H1 (cell line): ENCODE measurements at places on chromosomes 2 and 18.

GRCh38 chr2:180980943-180981911, 822 bp downstream of the UBE2E3 start:
- DNase-seq: no peak

DNA sequence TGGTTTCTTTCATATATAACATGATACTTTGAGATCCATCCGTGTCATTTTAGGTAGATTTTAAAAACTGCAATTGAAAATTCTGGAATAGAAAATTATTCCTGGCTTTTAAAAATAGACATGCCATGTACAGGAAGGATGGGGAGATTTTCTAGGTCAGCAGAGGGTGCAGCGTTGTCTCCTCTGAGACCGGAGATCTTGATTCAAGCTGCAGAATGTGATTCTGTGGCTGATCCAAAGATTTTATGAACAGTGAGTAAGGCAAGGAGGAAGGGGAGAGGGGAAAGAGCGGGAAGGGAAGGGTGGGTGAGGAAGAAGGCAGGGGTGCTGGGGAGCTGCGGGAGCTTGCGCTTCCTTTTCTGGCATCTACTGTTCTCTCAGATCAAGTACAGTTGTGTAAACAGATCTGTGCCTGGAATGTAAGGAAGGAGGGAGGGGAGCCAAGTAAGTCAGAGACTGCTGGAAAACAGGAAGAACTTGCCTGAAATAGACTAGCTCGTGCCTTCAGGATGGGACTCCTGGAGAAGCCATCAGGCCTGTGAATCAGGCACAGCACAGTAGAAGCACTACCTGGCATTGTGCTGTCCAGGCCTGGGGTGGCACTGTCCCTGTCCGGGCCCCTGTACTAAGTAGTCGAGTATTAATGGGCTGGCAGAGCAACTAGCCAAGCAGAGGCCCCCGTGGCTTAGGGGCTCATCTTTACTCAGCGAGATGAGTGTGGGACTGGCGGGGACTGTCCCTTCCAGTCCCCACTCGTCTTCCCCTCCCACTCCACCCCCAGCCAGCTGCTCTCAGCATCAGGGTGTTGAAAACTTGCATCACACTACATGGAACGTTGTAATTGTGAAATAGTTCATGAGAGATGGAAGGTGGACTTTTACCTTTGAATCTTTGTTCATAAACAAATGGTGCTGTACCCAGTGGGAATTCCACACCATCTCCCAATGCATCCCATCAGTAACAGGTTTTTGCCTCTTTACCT, 163.5 kb downstream of the UXS1 start:
- DNase-seq: no peak

GRCh38 chr2:15427987-15428386, 133.1 kb downstream of the NBAS start:
- DNase-seq: no peak

DNA sequence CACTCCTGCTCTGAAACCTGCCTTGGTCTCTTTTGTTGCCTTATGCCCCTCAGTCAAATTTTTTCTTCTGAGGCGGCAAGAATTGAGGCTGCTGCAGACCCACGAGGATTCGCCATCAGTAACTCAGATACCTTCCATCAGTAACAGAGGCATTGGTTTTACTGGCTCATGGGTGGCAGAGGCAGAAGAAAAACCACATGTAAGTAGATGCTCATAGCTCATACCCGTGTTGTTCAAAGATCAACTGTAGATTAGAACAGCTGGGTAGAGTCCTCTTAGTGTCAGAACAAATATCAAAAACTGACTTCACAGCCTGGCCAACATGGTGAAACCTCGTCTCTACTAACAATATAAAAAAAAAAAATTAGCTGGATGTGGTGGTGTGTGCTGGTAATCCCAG, 598.0 kb upstream of the SOX11 start:
- no peak for DNase-seq

DNA sequence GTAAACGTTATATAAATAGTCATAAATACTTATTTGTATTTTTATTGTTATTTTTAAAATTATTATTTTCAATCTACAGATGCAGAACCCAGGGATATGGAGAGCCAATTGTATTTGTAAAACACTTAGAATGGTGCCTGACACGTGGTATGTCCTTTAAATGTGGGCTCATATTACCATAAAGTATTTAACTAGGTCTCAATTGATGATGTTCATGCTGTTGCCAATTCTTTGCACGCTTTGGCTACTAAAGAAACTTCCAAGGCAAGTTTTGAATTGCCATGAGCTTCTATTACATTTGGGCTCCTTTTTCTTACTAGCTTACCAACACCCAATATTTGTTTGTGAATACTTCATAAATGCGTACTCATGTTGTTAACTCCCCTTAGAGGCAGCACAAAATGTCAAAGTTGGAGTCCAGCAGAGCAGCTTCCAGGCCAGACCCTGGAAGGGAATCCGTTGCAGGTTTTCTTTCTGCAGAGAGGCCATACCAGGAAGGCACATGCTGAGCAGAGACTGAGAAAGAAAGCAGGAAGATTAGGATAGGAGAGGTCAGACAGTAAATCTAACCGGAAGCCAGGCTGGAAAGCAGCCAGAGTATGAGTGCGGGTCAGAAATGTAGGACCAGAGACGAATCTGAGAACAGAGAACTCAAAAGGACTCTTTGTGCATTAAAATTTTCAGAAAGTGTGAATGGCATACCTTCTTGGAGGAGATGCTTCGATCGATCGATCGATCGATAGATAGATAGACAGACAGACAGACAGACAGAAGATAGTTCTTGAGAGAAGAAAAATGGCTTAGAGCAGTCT, 4.2 kb upstream of the NOSTRIN start:
- DNase-seq: no peak

DNA sequence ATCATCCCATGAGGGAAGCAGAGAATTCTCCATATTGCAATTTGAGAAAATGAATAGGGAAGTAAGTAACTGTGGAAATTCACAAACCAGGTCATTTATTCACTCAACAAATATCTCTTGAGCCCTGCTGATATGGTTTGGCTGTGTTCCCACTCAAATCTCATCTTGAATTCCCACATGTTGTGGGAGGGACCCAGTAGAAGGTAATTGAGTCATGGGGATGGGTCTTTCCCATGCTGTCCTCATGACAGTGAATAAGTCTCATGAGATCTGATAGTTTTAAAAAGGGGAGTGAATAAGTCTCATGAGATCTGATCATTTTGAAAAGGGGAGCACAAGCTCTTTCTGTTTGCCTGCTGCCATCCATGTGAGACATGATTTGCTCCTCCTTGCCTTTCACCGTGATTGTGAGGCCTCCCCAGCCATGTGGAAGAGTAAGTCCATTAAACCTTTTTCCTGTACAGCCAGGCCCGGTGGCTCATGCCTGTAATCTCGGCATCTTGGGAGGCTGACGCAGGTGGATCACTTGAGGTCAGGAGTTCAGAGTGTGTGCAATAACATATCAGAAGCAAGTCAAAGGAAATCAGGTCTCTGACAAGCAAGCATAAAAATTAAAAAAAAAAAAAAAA, 193.2 kb downstream of the NDUFA10 start:
- DNase-seq: no peak
